ENCODE measurements at places on chromosomes 11 and 22.

DNA sequence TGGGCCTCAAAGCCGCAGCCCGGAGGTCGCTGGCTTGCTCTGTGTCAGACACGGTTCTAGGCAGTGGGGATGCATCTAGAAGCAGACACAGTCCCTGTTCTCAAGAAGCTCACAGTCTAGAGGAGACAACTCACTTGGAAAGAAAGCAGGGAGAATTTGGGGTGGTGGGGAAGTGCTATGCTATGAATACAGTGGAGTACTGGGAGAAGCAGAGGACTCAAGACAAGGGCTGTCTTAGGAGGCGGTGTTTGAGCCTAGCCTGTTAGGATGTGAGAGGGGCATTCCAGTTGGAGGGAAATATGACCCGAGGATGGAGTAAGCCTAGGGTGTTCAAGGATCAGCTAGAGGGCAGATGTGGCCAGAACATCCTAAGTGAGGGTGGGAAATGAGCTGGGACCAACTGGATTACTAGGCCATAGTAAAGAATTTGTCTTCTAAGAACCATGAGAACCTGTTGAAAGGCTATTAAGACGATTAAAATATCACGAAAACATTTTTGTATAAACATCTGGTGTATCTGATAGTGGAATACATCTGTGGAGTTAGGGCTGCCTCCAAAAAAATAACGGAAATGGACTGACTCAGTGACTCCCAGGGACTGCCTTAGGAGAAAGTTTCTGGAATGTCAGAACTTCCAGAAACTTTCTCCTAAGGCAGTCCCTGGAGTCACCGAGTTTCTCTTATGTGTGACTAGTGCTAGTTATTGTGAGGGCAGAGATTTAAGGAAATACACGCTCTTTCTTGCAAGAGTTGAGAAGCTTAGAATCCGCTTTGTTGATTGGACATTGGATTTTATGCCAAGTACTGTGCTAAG, 1.1 kb upstream of the PITPNB start:
- DNase-seq: no peak

DNA sequence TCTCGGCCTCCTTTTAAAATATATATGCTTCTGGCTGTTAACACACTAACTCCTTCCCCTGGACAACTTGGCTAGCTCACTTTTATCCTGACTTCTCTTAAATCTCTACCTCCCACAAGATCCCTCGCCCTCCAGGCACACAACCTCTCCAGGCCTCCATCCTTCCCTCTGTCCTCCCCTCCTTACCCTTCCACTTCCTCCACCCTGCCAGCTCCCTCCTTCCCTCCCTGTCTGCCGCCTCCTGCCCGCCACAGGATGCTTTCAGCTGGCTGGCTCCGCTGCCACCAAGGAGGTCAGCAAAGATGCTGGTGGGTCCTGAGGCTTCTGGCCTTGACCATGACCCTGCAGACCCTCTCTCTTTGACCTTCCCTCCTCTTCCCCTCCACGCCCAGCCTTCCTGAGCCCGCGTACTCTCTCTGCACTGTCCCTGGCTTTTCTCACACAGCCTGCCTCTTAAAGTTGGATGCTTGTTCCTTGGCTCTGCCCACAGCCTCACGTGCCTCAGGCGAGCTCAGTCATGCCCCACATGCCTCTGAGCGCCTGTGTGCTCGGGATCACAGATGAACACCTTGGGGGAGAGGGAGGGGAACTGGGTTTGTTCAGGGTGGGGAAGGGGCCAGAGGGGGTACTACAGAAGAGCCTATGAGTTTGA, 6.7 kb downstream of the NFAM1 start:
- DNase-seq: no peak

DNA sequence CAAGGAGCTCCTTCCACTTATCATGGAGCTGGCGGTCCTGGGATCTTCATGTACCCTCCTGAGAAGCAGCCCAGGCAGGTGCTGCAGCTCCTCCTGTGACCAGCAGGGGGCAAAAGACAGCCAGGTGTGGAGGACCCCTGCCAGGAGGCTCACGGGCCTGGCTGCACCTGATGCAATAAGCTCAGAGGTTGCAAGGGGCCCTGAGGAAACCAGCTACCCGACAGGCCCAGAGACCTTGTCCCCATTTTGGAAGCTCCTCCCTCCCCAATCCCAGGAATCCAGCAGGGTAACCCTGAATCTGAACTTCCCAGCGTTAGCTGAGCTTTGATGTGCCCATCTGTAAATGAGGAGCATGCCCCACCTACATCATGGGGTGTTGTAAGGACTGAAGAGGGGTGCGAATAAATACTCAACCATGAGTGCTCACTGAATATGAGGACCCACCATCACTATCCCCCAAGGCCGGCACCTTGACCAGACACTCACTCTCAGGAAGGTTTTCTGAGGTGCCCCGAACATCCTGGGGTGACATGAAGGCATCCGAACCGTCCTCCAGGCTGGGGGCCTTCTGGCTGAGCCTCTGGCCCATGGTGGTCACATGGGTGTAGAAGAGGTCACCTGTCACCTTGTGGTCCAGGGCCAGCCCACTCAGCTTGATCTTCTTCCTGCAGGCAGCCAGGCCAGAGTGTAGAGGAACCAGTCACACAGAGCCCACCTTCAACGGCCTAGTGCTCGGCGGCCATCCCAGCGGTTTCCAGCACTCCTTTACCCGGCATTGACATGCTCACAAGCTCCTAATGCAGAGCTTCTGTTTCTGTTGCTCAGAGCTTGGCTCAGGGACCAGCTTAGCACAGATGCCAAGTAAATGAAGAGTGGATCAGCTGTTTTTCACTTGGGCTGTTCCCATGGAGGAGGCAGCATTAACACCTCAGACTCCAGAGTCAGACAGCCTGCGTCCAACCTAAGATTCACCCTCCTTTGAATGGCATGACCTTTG, 21.7 kb downstream of the SLC43A1 start:
- peak; percentile 76 for DNase-seq

- DNase-seq: no peak
Measured at GRCh38 chr11:77851503-77851902, 30.6 kb downstream of the AAMDC start.

DNA sequence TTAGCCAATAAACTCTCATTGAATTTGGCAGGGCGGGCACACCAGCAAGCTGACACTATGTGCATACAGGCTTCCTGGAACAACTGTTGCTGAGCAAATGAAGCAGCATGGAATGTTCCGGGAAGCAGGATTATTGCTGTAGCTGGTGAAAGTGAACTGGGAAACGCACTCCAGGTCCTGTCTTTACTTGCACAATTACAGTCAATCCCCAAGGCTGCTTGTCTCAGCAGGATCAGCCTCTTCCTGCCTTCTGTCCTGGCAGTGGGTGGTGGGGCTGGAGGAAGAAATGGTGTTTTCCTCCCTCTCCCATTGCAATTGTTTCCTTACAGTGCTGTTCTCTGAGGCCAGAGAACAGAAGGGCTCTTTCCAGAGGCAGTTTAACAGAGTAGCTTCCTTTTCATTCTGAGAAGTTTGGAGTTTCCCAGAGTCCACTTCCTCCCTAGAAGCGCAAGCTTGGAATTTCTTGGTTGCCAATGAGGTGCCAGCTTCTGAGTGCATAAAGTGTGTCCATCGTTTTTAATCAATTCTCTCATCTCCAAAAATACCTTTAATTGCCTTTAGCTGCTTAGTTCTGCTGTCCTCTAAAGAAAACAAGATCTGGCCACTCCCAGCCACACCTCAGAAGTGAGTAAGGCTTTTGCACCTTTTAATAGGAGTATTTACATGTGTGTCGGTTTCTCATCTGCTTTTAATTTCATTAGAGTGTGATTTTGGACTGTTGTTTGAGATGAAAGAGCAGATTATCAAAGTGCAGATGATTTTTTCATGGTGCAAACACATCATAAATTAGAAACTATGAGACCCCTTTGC, 19.9 kb downstream of the CD44 start:
- DNase-seq: no peak

GRCh38 chr11:33532720-33533385, 167.8 kb downstream of the C11orf91 start:
- no peak for DNase-seq

GRCh38 chr11:84383576-84383975, 1097.4 kb upstream of the CCDC90B start:
- DNase-seq: no peak

DNA sequence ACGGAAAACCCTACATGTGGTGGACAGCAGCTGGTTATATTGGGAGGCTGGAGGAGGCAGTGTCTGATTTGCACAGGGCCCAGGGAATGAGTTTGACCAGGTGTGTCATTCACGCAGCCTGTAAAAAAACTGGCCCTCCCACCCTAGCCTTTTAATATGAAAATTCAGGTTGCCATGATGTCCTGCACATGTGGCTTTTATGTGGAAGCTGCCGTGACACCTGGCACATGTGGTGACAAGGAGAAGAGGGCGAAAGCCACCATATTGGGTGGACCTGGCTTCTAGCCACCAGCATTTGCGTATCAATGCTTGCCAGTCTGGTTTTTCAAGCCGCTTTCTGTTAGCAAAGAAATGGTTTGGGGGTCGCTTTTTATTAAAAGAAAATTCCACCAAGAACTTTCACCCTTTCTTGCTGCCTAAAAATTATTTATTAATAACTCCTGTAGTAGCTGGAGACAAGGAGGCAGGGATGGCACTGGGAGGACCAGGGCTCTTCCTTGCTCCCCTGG, 43.4 kb downstream of the ZNF280B start:
- no peak for DNase-seq

DNA sequence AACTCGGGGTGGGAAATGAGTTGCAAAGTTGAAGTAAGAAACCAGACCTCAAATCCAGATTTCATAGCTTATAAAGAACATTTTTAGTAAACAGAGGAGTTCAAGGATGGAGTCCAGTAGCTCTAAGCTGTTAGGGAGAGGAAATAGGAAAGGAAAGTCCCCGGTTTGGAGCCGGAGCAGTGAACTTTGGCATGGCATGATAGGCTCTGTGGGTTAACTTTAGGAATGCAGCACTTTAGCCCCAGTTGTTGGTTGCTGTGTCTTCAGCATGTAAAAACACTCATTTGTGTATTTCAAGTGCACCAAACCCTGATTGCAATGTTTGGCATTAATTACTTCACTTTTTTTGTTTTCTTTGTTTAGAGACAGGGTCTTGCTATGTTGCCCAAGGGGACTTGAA, 8.6 kb upstream of the PIK3IP1 start:
- no peak for DNase-seq

GRCh38 chr11:2577991-2578928, 121.5 kb downstream of the KCNQ1OT1 start:
- no peak for DNase-seq

DNA sequence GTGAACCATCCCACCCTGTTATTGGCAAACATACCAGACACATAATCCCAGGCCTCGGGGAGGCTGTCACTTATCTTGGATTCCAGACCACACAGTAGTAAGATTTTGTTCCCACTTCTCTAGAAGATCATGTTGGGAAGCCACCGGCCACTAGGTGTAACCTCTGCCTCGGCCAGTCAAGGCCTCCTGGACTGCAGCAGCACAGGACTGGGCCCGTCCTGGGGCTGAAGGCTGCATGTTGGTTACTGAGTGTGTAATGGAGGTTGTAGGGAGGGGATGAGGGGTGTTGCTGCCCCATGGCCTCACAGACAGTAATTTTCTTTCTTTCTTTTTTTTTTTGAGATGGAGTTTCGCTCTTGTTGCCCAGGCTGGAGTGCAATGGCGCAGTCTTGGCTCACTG, 92.4 kb upstream of the SYT13 start:
- DNase-seq: no peak

DNA sequence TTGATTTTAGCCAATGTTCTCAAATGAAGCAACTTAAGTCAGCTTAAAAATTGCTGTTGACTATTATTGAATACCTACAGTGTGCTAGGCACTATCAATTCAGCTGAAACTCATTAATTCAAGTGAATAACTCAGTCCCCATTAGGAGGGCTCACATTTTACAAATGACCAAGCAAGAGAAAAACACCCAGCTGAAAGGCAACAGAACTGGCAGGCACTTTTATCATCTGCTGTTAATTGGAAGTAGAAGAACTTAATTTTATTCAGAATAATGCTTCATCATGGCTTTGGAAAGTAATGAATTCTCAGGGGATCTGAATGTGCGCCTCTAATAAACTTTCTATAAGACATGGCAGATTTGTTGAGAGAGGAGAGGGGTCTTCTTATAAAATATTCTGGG, 1066.9 kb downstream of the DLG2 start:
- DNase-seq: no peak

GRCh38 chr11:59076876-59077571, 9.1 kb upstream of the GLYATL1B start:
- no peak for DNase-seq

GRCh38 chr11:86930957-86931547, 24.1 kb downstream of the FZD4 start:
- no peak for DNase-seq

- DNase-seq: peak; percentile 20
Measured at GRCh38 chr11:67119585-67120391, 725 bp downstream of the KDM2A start.

DNA sequence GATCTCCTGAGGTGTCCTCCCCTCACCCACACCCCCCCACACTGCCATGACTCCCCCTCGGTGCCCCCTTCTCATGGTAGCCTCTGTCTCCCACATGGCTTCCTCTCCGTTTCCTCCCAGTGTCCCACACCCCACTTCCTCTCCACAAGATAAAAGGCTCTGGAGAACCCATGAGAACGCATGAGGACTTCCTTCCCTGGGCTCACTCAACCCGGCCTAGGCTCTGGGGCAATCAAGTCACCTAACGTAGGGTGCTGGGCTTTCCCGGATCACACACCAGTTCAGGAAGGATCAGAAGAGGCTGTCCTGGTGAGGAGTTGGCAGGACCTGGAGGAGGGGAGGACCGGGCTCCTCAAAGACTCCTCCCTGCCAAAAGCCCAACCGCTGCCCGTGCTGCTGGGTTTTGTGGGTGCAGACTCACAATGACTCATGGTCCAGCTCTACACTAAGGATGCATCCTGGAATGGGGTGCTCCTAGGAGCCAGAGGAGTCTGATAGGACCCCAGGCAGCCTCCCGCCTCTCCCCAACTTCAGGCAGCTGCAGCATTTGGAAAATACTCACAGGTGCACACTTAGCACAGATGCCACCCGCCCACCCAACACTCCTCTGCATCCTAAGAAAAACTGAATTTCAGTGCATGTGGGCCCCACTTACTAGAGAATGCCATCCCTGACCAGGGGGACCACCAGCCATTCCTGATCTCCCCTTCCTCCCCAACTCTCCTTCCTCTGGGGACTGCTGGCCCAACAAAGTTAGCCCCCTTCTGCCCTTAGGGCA, 21.0 kb downstream of the SLC22A12 start:
- DNase-seq: no peak

GRCh38 chr22:32533265-32534111, 58.9 kb downstream of the FBXO7 start:
- DNase-seq: no peak

DNA sequence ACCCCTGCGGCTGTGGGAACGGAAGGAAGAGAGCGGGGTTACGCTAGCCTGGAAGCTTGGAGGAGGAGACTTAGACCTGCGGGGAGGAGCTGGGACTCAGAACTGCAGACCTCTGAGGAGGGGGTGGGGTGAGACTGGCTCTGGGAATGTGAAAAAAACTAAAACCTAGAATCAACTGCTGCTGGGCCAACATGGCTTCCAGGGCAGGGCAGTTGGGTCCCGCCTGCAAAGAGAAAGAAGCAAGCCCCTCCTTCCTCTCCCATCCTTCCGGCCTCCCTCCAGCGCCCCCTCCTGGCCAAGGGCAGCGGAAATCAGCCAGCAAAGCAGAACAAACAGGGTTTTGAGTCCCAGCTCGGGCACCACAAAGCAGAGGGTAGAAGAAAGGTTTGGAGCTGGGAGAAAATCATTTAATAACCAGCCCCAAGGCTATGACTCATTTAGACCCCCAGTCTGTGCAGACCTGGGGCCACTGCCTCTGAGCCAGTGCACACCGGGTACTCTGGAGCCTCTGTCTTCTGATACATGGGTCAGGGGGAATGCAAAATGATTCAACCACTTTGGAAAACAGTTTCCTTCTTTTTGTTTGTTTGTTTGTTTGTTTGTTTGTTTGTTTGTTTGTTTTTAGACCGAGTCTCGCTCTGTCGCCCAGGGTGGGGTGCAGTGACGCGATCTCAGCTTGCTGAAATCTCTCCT, 7.3 kb upstream of the NCF4 start:
- DNase-seq: peak; percentile 88

- DNase-seq: no peak
Measured at GRCh38 chr11:45603946-45604682, 61.3 kb downstream of the CHST1 start.
